ENCODE measurements at places on chromosomes 12 and 14. TPM values are rescaled to one million over a fixed set of nuclear protein-coding genes. Genes with fewer than 3 reads are reported as not detected.

- H3K27me3 ChIP-seq, result no peaks in the 10 kb centered on the region
- no peaks in the 10 kb centered on the region for H3K4me1 ChIP-seq
- H3K27ac ChIP-seq, result no peak overlapping the region
- DNase-seq, result no peak
Measured at GRCh38 chr14:68730348-68730747, 62.5 kb downstream of the ZFP36L1 start.

GRCh38 chr12:101470939-101471338 is 4.2 kb upstream of the SPIC start:
- H3K27me3 ChIP-seq, result no peaks in the 10 kb centered on the region
- DNase-seq, result no peak

DNA sequence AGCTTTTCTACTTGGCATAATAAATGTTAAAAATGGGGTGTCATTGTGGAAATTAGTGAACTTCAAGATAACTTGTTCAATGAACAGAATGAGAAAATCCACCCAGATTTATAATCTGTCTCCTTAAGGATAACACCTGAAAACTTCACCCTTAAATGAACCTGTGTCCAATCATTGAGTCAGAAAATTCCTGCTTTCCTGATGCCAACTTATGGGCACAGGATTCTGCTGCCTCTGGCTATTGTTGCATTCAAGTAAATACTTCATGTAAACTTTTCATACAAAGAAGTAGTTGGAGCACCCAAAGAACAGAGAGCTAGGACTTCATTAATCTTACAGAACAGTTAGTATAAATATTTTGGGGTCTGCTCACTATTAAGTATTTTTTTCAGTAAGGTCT is 98.9 kb upstream of the PLEKHA5 start:
- H3K36me3 ChIP-seq, result no peaks in the 10 kb centered on the region
- no peak overlapping the region for H3K4me3 ChIP-seq
- peak; percentile 19 for DNase-seq
- H3K4me1 ChIP-seq, result peaks cover 24% of the 10 kb centered on the region
- no peaks in the 10 kb centered on the region for H3K27me3 ChIP-seq
- peak overlapping the region; percentile 62 for H3K27ac ChIP-seq

DNA sequence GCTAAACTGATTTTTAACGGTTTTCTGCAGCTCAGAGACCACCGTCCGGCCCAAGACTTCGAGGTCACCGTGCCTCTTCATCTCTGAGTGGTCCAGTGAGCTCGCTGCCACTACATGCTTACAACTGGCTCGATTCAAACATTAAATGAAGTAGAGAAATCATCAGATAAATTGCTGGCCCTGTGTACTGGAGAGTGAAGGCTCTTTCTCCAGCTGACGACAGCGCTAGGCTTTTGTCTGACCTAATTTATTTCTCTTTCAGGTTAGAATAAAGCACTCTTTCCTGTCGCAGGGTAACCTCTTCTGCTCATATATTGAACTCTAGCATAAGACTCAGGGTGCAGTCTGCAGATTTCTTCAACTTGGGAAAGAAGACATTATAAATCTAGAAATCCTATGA is 6.4 kb downstream of the BCL11B start:
- H3K4me1 ChIP-seq, result no peaks in the 10 kb centered on the region
- H3K27ac ChIP-seq, result no peak overlapping the region
- DNase-seq, result no peak
- no peak overlapping the region for H3K4me3 ChIP-seq
- peaks cover 77% of the 10 kb centered on the region for H3K27me3 ChIP-seq

DNA sequence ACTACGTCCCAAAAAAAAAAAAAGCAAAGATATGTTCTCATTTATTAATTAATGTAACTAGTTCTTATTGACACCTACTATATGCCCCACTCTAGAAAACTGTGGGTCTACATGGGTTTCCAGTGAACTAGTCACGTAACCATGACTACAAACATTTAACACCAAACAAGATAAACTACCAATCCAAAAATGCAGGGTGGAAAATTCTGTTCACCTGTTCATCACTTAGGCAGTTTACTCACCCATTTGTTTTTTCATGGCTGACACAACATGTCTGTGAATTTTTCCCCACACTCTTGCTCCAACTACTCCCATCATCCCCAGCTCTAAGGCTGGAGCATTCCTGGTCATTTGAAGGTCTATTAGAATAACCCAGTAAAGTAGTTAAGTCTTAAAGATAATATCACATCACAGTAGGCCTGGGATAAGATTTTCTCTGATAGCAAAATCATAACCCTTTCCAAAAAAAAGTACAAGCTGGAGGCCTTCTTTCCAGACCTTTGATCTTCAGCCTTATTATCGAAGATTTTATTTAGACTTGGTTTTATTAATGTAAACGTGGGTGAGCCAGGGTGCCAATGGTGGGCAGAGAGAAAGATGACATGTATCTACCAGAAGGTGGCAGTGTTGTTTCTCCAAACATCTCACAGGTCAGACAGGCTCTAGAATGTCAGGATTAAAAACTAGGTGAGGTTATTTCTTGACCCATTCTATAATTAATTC is 61.6 kb upstream of the DAAM1 start:
- no peaks in the 10 kb centered on the region for H3K36me3 ChIP-seq
- no peak overlapping the region for H3K27ac ChIP-seq
- H3K4me1 ChIP-seq, result peaks cover 10% of the 10 kb centered on the region
- H3K4me3 ChIP-seq, result no peak overlapping the region

DNA sequence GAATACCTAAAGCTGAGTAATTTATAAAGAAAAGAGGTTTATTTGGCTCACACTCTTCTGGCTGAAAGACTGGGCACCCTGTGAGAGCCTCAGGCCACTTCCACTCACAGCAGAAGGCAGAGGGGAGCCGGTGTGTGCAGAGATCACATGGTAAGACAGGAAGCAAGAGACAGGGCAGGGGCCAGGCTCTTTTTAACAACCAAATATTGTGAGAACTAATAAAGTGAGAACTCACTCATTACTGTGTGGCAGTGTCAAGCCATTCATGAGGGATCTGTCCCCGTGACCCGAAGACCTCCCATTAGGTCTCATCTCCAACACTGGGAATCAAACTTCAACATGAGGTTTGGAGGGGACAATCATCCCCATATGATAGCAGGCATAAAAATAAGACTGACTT is 180.8 kb upstream of the DIO3 start:
- no peak overlapping the region for H3K27ac ChIP-seq
- H3K27me3 ChIP-seq, result 0 out of 2 replicates have a peak, but pooled peaks cover 6% of the 10 kb centered on the region
- H3K36me3 ChIP-seq, result no peaks in the 10 kb centered on the region
- DNase-seq, result no peak
- no peak overlapping the region for H3K4me3 ChIP-seq
- no peaks in the 10 kb centered on the region for H3K4me1 ChIP-seq

DNA sequence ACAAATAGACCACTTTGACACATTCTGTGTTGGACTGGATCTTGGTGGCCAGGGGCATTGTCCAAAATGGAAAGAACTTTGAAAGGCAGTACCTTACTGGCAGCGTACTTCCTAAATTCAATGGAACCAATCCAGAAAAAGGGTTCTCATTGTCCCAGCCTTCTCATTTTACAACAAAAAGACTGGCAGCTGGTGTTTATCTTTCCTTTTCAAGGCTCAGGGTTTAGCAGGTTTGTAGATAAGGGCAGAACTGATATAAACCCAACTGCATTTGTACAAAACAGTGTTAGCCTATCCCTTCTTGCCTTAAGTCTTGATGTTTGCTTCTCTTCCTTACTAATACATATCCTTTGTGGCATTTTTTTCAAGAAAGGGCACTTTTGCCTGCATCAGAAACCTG is 7.7 kb downstream of the THAP2 start:
- H3K27me3 ChIP-seq, result no peaks in the 10 kb centered on the region
- no peaks in the 10 kb centered on the region for H3K36me3 ChIP-seq
- H3K4me3 ChIP-seq, result no peak overlapping the region
- H3K4me1 ChIP-seq, result no peaks in the 10 kb centered on the region
- no peak for DNase-seq

Gene OLR1
- 6.3 TPM for total RNA-seq

Gene CCND2
- total RNA-seq, result 4.9 TPM

Measured in GM23248 (cell line).